ENCODE measurements at places on chromosomes 5 and 9.

- peak; percentile 25 for DNase-seq
Observed at GRCh38 chr5:66171349-66172344, 27.5 kb downstream of the SREK1 start.

DNA sequence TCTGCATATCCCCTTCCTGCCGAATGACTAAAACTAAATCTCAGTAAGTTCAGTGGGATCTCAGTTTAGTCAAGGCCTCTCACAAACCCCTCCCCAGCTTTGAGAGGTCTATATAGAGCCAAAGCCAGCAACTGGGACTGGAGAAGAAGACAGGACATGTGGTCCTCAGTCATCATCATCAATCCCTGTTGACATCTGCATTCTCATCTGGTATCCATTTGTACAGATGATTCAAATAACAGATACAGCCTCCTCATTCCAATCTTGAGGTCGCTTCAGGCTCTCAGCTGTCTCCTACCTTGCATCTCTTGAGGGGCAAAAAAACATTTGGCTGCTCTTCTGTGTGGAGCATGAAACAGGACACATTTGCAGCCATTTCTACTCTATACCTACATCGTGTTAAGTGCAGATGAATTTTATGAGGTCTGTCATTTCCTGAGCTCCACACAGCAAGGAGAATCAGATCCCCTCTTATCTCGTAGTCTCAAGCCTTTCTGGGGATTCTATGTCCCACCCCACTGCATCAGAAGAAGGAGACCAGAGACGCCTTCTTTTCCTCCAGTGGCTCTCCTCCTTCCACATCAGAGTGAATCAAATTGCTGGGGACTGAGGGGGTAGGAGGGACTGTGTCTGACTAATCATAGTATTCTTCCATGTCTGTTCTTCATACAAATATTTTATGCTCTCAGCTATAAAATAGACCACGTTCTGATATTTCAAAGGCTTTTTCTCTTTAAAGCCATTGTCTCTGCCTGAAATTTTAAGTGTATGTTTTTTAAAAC is 4.7 kb upstream of the RECK start:
- DNase-seq: no peak

DNA sequence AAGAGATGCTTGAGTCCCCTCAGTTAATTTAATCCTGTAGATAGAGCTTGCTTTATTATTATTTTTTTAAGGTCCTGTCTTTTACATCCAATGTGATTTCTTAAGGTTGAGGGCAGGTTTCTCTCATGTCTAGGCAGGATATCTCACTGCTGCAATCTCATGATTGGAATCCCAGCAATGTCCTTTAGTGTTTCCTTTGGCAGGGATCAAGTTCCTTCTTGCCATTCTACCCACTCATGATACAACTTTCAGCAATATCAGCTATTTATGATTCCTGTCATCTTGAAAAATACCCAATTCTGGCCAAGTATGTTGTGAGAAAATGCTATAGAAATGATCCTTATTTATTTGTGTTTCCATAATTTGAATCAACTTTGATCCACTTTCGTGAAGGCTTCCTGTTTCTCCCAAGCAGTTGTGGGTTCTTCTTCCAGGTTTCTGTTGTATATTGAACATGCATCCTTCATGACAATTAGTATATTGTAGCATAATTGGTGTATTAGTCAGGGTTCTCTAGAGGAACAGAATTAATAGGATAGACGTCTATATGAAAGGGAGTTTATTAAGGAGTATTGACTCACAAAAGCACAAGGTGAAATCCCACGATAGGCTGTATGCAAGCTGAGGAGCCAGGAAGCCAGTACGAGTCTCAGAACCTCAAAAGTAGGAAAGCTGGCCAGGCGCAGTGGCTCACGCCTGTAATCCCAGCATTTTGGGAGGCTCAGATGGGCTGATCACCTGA is 18.4 kb upstream of the VPS13A start:
- peak; percentile 15 for DNase-seq

DNA sequence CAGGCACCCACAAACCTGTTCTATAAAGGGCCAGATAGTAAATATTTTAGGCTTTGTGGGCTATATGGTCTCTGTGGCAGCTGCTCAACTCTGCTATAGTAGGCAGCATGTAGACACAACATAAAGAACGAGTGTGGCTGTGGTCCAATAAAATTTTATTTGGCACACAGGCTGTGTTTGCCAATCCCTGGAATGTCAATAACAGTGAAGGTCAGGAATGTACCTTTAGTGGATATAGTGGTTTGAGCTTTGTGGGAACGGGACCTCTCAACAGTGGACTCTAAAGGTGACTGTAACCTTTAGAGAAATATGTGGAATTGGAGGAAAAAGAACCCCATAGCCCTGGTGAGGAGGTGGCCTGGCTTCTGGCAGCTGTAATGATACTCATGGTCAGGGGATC is 145.2 kb downstream of the MAST4 start:
- no peak for DNase-seq

- no peak for DNase-seq
Observed at GRCh38 chr9:13607481-13608441, 328.3 kb upstream of the MPDZ start.

DNA sequence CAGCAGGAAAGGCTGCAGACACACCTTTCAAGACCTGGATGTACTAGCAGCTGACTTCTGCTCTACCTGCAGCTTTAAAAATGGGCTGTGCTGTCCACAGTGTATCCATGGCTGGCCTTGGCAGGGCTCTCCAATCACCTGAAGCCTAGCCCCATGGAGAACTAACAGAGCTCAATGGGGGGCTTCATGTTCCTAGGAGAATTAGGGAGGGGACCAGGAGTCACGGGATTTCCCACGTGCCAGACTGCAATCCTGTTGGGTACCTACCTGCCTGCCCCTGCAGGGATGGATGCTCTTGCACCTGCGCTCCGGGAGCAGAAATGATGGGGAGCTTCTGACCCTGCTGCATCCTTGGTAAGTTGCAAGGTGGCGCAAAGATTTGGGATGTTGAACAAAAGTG is 462.1 kb downstream of the ICE1 start:
- DNase-seq: no peak

Measured in AG08396 (cell line).